ENCODE measurements at places on chromosomes 5 and 9. TPM values are rescaled to one million over a fixed set of nuclear protein-coding genes. Genes with fewer than 3 reads are reported as not detected.

Gene BTNL9
- not detected for total RNA-seq

Gene TNC
- 0.22 TPM for total RNA-seq

Gene FCN2
- not detected for total RNA-seq

Gene PCDH12
- total RNA-seq = 0.61 TPM

Gene CER1
- not detected for total RNA-seq

Gene IL11RA
- total RNA-seq = 20.7 TPM

Gene AQP7
- not detected for total RNA-seq

Gene SURF4
- 239 TPM for total RNA-seq

Gene HEMGN
- 1.4 TPM for total RNA-seq

Gene TRIM7
- 3.0 TPM for total RNA-seq

Gene ICE1
- total RNA-seq = 29.0 TPM
